NCI-H524 treated with DMSO at 0.1 percent for 48 hours (cell line): ENCODE measurements at places on chromosomes 1 and 21.

DNA sequence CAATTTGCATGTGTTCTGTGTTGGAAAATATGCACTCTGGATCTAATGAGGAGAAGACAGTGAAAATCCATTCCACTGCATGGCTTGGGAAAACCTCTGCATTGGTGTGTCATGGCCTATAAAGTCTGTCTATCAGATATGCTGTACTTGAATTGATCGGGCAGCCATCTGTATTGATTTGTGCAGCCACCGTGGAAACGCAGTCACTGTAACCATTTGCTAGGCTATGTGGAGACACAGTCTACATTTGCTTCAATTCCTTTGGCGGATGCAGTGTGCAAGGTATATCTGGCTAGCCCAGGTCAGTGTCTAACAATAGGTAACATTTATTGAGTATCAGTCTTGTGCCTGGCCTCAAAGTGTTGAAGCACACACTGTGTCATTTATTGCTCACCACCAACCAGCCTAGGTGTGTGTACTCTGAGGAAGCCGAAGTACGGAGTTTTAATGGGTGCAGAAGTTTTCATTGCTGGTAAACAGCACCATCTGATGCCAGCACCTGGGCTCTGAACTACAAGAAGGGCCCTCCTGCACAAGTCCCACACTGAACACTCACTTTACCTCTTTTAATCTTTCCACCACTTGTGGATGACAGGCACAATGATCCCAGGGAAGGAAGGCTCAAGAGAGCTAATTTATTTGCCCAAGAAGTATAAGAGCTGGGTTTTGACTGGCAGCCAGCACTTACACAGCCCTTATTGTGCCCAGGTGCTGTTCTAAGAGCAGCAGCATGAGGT, 83.4 kb downstream of the DAB1 start:
- no peak for DNase-seq

- no peak for DNase-seq
Observed at GRCh38 chr1:108590441-108590840, 30.5 kb downstream of the EEIG2 start.

DNA sequence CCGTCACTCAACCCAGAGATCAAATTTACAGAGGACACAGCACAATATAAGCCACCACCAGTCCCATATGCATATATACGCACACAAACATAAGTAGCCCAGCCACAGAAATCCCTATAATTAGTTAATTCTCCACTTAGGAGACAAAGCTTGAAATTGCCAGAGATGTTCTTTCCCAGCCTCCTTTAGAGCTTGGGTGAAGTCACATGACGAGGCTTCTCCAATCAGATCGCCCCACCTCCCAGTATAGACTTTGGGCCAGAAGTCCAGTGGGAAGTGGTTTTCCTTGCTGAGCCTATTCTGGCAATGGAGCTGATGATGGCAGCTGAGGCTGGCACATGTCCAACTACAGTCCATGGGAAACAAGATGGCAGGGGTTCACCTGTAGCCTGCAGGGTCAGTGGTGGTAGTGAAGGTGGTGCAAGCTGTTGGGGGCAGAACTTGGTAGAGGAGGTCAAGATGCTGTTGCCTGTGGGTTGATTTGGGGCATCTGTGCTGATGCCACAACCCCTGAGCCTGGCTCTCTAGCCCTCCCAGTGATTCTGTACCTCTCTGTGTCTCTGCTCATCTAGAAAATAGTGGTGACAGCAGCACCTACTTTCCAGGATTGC, 535.9 kb downstream of the MATN1 start:
- DNase-seq = no peak

DNA sequence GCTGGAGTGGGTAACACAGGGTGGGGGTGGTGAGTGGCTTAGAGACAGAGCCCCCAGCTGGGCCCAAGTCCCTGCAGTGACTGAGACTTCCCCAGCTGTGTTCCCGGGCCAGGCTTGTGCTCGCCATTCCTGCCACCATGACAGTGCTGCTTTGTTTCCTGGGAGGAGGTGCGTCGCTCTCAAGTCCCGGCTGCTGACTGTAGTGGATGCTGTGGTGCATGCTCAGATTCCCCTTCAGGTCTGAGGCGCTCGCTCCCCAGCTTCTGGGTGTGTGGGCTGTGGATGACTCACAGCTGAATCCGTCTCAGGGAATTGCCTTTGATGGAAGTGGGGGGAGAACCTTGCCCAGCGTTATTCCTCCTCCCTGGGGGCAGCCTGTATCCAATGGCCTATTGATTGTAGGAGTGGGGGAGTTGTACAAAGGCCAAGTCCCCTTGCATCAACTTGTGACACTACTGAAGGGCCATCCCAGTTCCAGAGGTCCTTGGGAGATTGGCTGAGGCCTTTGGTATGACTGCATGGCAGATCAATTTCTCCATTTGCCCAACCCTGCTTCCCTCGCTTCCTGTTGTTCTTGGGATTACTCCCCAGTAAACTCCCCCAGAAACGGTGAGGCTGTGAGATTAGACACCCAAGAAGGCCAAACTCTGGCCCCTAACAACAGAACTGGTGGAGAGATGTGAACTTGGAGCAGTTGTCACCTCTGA, 17.8 kb upstream of the POU3F1 start:
- DNase-seq = no peak

DNA sequence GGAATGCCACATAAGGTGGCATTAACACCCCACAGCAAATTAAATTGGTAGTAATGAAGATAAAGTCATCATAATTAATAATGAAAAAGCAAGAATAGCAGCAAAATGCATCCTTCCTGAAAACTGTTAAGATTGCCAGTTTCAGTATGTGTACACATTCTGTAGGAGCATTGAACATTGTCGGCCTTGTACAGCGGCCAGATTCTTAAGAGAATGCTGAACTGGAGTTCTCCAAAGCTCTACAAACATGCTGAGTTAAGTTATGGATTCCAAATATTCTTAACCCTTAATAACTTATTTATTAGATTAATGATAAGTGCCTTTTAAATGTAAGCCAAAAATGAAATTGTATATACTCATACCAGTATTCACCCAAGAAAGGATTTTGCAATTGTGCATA, 189.9 kb downstream of the AK5 start:
- DNase-seq = no peak

DNA sequence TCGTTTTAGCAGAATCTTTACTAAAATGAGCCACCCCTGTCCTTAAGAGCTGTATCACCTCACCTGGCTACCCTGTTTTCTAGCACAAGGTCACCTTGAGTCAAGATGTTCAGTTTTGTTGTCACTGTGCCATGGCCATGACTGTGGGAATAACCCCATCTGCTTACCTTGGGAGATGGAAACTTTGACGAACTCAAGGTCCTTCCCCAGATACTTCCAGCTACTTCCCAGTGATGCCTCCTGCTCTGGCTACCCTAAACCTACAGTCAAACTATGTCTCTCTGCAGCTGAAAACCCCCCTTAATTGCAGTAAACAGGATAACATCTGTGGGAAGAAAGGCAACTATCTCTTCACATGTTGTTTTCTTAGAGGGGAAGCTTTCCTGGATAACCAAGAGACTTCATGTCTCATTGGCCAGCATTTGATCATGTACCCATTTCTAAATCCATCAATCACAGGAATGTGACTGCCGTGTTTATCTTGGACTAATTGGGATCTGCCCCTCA, 89.5 kb upstream of the C1orf21 start:
- no peak for DNase-seq

GRCh38 chr1:162258394-162258793, 118.3 kb downstream of the SPATA46 start:
- DNase-seq = no peak
